ENCODE measurements at places on chromosomes 5 and 9.

GRCh38 chr5:132227485-132228240 is at the start of gene P4HA2:
P4HA2 (minus strand) TSS chr5:132227853; CDS start chr5:132218626, 9,227 bp downstream.
- peak; percentile 15 for DNase-seq

- no peak for DNase-seq
Observed at GRCh38 chr9:132114102-132114707, 34.5 kb upstream of the MED27 start.

DNA sequence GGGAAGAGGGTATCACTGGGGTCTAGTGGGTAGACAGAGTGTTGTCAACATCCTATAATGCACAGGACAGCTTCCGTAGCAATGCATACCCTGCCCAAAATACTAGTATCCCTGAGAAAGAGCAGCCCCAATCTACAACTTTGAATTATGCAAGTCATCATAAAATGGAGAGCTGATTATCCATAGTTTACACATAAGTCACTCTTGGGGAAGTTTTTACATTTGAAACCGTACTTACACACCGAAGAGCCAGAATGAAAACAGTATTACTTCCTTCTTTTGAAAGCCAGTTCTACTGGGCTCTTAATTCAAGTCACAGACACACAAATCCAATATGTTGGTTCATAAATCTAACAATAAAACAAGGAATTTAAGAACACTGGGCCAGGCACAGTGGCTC is 21.6 kb downstream of the RNF145 start:
- DNase-seq: no peak

DNA sequence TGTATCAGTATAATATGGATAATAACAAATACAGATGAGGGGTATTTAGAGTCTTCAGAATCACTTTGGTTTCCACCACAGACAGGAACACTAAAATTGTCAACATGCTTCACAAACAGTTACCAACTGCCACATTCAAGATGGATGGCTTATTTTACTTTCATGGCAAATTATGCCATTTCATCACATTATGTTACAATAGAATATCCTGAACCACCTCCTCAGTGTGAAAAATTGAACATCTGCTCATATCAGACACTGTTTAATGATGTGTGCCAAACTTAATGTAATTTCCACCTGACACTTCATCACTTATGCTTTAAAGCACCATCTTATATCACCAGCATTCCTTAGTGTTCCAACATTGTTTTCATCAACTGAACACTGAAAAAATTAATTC is 357.4 kb downstream of the KCNN2 start:
- no peak for DNase-seq

DNA sequence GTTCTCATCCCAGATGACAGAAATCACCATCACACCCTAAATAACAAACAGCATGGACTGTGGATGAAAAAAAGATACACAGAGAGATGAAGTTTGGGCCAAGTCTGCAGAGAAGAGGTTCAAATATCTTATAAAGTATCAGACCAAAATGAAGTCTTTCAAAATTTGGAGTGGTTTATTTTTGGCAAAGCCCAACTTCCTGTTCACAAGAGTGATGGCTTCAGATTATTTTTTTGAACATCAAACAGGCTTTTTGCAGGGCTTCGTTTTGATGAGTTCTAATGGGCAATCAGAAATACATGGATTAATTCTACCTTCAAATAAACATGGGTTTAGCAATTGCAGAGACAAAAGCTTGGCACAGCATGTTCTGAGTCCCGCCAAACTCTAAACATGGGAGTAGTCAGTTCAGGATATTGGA is 378.2 kb upstream of the RPS23 start:
- DNase-seq: no peak

GRCh38 chr5:144549580-144549979 is 378.9 kb downstream of the KCTD16 start:
- no peak for DNase-seq

- no peak for DNase-seq
Observed at GRCh38 chr5:124514956-124515355, 231.5 kb downstream of the ZNF608 start.

DNA sequence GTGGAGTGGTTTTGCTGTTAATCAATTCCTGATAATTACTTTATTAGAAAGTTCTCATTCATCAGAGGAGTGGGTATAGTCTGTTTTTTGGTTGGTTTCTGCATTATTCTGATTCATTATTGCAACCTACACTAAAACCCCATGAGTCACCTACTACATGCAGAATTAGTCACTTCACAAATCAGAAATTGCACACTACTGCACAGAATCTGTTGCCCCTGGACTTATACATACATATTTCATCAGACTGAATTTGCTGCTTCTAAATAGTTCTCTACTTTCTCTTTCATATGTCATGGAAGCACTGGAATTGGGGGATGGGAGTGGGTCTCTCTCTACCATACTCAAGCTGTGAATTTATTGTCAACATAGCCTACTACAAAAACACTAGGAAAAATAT is 585.1 kb downstream of the DNAH5 start:
- no peak for DNase-seq

DNA sequence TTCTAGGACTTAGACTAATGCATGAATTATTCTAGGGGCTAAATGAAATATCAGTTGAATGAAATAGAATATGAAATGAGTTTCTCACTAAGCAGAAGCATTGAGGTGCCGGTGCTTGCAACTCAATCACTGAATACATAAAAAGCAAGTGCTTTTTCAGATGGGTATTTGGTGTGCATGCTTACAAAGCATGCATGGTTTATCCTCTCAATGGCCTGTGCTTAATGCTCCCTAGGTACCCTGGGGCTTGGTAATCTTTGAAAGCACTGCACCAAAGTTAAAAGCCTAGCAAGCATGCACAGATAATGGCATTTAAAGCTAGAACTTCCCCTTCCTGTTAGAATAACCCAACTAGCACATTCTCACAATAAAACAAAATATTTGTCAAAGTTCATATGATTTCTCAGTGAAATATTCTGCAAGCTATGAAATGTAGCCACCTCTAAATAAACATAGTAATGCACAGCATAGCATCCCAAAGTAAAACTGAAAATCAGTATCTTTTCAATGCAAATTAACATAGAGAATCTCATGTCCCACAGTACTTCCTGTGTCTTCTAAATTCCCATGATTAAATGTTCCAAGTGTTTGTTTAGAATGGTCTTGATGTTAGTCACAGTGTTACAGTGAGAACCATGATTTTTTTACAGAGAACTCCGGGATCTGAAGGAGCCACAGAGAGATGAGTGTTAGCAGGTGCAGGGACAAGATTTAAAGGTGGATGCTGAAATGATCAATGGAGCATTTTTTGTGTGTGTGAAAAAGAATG is 143.4 kb upstream of the CDH6 start:
- no peak for DNase-seq

DNA sequence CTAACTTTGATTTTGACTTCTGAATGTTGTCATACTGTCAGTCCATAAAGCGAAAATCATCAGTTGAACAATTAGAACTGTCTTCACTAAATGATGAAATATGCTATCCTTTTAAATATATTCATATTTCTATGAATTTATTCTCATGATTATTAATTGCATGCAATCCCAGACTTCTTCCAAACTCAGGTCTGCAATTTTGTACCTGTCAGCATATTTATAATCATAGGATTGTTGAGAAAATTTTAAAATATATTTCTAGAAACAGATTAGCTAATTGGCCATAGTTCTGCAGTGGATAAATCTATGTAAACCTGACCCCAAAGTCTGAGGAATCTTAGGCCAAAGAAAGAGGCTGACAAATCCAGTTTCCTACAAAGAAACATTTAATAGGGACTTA is 347.5 kb downstream of the SLCO4C1 start:
- DNase-seq: no peak

Data from CD4-positive, alpha-beta T cell treated with Interleukin-4 for 4 hours (primary cell).